ENCODE measurements at places on chromosomes 12 and 14.

DNA sequence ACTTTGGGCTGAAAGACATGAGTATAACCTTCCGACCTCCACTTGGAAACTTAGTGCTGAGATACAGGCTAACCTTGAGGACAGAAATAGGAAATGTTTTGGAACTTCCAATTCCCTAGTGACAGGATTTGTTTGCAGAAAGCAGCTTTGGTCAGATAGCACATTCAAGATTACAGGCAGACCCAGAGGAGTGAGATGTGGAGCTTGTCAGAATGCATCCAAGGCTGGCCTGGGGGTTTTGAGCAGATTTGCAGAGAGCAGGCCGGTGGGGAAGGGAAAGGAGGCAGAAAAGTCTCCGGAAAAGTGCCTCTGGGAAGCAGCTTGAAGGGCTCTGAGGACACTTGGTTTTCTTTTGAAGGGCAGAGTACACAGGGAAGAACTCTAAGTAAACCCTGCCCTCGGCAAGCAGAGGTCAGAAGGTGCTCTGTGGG is 180.3 kb downstream of the ETV6 start:
- peak; percentile 27 for DNase-seq

- DNase-seq: no peak
These were observed 22.4 kb downstream of the GNS start for GRCh38 chr12:64736771-64737170.

DNA sequence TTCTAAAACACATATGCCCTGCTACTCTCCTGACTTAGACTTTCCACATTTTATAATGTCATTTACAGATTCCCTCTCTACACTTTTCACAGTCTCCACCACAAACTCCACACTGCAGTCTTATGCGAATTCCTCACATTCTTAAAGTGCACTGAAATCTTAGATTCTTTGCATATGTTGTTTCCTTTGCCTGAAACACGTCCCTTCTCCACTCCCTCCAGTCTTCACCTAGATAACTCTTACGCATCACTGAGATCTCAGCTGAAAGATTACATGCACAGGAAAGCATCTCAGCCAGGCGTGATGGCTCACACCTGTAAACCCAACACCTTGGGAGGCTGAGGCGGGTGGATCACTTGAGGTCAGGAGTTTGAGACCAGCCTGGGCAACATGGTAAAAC is 3.8 kb upstream of the ARHGAP9 start:
- no peak for DNase-seq

DNA sequence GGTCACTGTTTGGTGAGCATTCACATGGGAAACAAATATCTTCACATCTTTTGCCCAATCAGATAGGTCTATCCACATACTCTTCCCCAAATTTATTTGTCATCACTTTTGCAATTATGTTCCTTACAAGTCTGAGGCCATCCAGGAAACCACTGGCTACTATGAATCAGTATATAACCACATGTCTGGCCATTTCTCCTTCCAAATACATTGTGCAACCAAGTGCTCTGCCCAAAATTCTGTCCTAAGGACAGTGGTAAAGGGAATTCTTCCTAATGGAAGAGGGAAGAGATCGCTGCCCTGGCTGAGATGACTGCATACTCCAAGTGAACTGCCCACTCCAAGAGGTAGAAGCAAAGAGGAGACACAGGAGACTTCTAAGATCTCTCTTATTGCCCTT is 148.9 kb upstream of the MAX start:
- DNase-seq: no peak

DNA sequence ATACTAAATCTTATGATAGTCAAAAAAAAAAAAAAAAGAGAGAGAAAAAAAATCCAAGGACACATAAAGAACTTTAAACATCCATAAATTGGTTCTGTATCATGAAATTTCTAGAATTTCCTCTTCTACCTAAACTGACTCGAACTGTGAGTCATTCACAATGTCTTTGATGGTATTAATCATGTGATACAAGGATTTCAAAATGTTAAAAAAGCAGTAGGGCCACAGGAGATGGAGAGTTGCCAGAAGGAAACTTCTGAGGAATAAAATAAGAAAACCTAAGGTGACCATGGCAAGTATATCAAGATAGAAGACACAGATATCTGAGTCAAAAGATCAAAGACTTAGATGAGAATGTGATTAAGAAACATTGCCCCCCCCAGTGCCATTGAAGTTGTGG is 1320.9 kb upstream of the FLRT2 start:
- no peak for DNase-seq

All from ovary (tissue), 10 donors.